Occipital lobe (tissue), 3 donors: ENCODE measurements at places on chromosomes 4 and X. TPM values are rescaled to one million over a fixed set of nuclear protein-coding genes. Genes with fewer than 3 reads are reported as not detected.

ENPEP gene
- total RNA-seq: 0.78 TPM

LEF1 gene
- 6.9 TPM for total RNA-seq

DNA sequence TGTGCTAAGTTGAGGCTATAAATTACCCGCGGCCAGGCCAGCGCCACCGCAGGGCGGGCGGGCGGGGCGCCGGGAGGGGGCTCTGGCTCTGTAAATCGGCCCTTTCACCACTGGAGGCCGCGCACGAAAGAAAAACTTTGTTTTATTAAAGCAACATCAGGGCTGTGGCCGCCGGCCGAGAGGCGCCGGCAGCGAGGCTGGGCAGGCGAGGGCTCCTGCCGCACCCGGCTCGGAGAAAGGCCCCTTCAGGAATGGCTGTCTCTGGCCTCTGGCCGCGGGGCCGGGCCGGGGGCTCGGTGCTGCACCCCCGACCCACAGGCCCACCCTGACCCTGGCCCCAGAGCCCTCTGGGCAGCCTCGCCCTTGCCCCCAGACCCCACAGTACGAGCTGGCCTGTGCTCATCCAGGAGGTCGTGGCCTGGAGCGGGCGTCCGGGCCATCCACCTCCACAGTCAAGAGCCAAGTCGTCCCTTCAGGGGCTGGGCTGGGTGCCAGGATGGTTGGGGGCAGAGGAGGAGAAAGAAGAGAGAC lies 29.5 kb upstream of the FGFR3 start:
- DNase-seq: no peak

DNA sequence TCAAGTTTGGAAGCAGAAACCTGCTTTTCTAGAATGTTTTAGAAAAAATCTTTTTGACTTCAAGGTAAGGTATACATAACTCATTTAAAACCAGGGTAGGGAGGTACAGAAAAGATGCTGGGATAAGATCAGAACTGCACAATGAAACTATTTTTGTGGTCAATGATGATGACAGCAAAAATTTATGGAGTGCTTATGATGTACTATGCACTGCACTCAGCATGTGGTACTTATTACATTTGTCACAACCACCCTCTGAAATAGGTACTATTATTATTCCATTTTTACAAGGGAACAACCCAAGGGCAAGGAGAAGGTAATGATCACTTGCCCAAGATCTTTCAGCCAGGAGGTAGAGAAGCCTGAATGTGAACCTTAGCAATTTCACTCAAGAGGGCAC lies 8.0 kb downstream of the GPM6B start:
- DNase-seq: no peak

DNA sequence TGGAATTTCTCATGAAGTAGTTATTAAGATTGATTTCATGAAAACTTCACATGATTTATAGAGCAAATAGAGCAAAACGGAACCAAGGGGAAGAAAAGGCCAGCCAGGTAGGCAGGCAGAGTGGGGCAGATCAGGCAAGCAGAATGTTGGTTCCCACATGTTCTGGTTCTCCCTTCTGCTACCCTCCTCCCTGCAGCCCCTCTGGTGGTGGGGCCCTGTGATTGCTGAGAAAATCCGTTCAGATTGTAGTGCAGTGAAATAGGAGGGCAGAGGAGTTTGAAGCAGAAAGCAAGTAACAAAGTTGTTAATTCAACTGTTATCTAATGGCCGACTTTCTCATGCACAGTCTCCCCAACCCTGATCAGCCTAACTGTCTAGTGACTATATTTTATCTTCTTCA lies 185.3 kb downstream of the MID1IP1 start:
- DNase-seq: no peak

ZNF41 gene
- 9.2 TPM for total RNA-seq
